RWPE2 (cell line): ENCODE measurements at places on chromosomes 5 and 9.

DNA sequence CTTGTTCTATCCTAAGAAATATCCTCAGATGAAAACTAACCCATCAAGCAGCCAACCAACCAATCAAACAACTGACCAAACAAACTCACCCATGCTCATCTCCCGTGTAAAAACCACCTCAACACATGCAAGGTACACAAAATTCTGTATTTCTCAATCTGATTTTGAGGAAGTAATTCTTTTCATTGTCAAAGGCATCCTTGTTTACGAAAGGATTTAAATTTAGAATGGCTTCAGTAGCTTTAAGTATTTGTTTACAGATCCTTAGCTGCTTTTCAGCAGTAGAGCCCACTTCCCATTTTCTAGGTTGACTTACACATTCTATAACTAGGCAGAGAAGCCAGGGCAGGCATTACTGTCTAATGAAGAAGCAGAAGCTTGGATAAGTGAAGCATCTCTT is 78.6 kb downstream of the NTRK2 start:
- no peak overlapping the region for H3K4me3 ChIP-seq
- H3K27me3 ChIP-seq, result peaks cover 2% of the 10 kb centered on the region
- no peak for DNase-seq

DNA sequence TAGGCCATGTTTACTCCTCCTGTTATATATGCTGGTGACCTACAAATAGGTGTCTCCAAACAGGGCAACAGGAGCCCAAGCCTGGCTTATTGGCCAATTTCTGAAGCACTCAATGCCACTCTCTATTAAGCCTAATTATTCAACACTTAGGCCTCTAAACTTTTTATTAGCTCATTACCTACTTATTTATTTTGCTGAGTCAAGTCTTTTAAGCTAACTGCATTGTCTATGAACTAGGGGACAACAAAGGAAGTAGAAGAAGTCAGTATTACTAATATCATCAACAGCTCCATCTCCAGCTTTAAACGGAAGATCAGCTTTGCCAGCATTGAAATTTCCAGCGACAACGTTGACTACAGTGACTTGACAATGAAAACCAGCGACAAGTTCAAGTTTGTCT is 28.2 kb downstream of the GABRP start:
- no peak for DNase-seq
- H3K36me3 ChIP-seq, result no peaks in the 10 kb centered on the region
- H3K4me3 ChIP-seq, result no peak overlapping the region
- H3K27ac ChIP-seq, result no peak overlapping the region

DNA sequence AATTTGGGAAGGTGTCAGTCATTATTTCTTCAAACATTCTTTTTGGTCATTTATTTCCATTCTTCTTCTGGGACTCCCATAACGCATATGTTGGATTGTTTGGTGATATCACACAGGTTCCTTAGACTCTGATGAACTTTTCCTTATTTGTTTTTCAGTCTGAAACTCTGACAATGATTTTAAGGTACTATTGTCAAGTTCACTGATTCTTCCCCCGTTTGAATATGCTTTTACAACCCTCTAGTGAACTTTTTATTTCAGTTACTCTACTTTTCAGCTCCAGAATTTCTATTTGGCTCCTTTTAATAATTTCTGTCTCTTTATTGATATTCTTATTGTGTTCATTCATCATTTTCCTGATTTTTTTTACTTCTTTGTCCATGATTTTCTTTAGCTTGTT is 92.5 kb upstream of the RORB start:
- no peak for DNase-seq
- no peaks in the 10 kb centered on the region for H3K4me1 ChIP-seq

GRCh38 chr5:51034222-51034901 is 348.9 kb upstream of the ISL1 start:
- H3K27ac ChIP-seq, result no peak overlapping the region
- no peak for DNase-seq
- no peaks in the 10 kb centered on the region for H3K4me1 ChIP-seq
- H3K36me3 ChIP-seq, result no peaks in the 10 kb centered on the region

DNA sequence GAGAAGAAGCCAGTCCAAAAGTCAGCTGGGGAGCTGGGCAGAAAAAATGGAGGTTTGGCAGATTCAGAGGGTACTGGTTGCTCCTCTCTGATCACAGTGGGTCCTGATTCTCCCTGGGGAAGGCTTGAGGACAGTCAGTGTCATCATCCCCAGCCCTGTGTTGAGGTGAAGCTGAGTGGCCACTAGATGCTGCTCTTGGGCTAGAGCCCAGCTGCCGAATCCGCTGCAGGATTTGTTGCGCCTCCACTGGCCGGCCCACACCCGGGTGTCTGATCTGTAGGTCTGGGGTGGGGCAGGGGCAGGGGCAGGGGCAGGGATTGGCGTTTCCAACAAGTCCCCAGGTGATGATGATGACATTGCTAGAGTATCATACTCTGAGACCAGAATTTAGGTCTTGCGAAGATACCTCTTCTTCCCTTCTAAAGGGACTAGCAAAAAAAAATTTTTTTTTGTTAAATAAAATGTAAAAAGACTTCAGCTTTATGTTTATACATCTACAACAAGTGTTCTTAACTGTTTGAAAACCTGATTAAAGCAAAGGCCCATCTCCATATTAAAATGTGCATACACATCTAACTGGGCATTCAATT is 106.8 kb downstream of the PDE6A start:
- H3K4me3 ChIP-seq, result no peak overlapping the region
- no peaks in the 10 kb centered on the region for H3K36me3 ChIP-seq
- H3K27me3 ChIP-seq, result no peaks in the 10 kb centered on the region
- no peak overlapping the region for H3K27ac ChIP-seq

DNA sequence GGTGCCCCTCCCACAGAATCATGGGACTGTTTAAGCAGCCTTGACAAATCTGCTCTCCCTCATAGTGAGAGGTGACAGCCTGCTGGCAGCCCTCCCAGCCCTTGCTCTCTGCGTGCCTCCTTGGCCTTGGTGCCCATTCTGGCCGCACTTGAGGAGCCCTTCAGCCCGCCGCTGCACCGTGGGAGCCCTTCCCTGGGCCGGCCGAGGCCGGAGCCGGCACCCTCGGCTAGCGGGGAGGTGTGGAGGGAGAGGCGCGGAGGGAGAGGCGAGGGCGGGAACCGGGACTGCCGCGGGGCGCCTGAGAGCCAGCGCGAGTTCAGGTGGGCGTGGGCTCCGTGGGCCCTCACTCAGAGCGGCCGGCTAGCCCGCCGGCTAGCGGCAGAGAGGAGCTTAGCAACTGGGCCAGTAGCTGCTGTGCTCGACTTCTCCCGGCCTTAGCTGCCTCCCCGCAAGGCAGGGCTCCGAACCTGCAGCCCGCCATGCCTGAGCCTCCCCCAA is 125.9 kb upstream of the MYO10 start:
- H3K4me1 ChIP-seq, result no peaks in the 10 kb centered on the region
- no peaks in the 10 kb centered on the region for H3K27me3 ChIP-seq
- H3K27ac ChIP-seq, result no peak overlapping the region
- no peak for DNase-seq

DNA sequence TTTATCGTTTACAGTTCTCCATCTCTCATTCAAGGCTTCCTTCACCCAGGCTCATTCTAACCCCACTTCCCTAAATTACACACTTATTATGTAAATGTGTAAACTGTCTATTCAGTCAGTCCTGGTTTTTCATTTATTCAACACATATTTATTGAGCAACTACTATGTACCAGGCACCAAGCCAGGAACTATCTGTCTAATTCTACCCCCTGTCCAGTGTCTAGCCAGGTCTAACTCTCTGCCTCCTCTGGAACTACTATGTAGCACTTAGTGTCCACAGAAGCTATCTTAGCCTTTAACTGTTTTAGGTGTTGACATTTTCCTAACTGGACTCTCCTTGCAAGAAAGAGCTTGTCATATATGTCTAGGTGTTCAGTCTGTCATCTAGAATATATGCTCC is 56.5 kb downstream of the PDE4D start:
- H3K36me3 ChIP-seq, result no peaks in the 10 kb centered on the region
- no peak for DNase-seq
- H3K4me1 ChIP-seq, result no peaks in the 10 kb centered on the region
- no peaks in the 10 kb centered on the region for H3K27me3 ChIP-seq
- no peak overlapping the region for H3K27ac ChIP-seq
- no peak overlapping the region for H3K4me3 ChIP-seq

DNA sequence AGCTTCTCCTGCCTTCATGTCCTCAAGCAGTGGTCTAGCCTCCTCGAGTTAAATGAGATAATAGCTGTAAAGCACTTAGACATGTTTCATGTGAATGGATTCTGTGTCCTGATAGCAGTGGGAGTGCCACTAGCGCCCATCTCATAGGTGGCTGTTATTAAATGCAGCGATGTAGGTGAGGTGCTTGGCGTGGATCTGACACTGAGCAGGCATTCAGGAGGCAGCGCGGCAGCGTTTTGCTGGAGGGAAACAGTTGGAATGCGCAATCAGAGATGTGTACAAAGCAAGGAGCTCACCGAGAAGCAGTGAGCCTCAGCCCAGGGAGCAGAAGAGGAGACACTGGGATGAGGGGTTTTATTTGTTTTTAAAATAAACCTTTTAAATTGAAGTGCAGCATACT is 106.6 kb downstream of the RGS3 start:
- no peak overlapping the region for H3K27ac ChIP-seq
- DNase-seq, result peak; percentile 9
- H3K4me3 ChIP-seq, result no peak overlapping the region
- no peaks in the 10 kb centered on the region for H3K36me3 ChIP-seq
- peaks cover 35% of the 10 kb centered on the region for H3K4me1 ChIP-seq

GRCh38 chr9:88995200-88995577 is 3.9 kb downstream of the S1PR3 start:
- H3K27me3 ChIP-seq, result no peaks in the 10 kb centered on the region
- peaks cover 2% of the 10 kb centered on the region for H3K4me1 ChIP-seq
- no peaks in the 10 kb centered on the region for H3K36me3 ChIP-seq
- no peak for DNase-seq

GRCh38 chr9:91026266-91026665 is 224.6 kb downstream of the SYK start:
- H3K4me3 ChIP-seq, result no peak overlapping the region
- H3K27me3 ChIP-seq, result no peaks in the 10 kb centered on the region
- H3K36me3 ChIP-seq, result no peaks in the 10 kb centered on the region
- no peaks in the 10 kb centered on the region for H3K4me1 ChIP-seq
- DNase-seq, result no peak

GRCh38 chr9:129613520-129614175 is 7.3 kb downstream of the C9orf50 start:
- no peaks in the 10 kb centered on the region for H3K36me3 ChIP-seq
- no peak overlapping the region for H3K27ac ChIP-seq
- no peak overlapping the region for H3K4me3 ChIP-seq
- no peak for DNase-seq

DNA sequence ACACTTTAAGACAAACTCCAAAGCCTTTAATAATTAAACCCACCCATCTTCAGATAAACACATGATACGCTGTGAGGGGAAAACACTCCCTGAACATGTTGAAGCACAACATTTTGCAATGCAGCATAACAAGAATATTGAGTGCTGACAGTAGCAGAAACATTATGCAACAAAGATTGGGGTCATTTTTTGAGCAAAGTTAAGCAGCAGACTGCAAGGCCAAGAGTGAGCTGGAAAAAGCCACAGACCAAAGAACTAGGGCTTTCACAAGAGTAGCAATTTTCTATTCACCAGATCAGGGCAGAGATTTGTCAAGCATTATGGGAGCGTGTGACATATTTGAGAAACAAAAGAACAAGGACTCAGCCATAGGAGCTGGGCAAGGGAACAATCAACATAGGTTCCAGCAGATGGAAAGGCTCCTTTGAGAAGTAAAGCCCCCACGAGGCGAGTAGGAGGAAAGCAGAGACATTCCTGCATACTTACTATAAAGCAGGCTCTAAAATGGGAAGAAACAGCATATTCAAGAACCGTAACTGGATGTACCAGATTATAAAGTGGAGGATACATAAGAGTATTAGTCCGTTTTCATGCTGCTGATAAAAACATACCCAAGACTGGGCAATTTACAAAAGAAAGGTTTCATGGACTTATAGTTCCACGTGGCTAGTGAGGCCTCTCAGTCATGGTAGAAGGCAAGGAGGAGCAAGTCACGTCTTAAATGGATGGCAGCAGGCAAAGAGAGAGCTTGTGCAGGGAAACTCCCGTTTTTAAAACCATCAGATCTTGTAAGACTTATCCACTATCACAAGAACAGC is 4.8 kb upstream of the TTC23L start:
- H3K4me3 ChIP-seq, result no peak overlapping the region
- no peak overlapping the region for H3K27ac ChIP-seq
- no peak for DNase-seq
- peaks cover 39% of the 10 kb centered on the region for H3K36me3 ChIP-seq

DNA sequence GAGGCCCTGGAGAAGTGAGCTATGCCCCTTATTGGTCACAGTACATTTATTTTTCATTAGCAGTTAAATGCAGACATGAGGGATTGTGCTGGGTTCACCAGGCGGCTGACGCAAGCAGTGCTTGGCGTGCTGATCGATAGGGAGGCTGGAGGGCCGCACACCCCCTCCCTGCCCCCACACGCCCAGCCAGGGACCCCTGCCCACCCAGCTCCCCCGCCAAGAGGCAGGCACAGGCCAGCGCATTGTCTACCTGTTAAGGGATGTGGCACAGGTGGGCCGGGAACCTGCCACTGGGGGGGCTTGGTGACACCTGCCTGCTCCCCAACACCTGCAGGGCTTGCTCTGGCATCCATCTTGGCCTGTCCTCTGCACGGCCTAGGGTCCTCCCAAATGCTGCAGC is 39.2 kb downstream of the HK3 start:
- no peak for DNase-seq
- H3K36me3 ChIP-seq, result no peaks in the 10 kb centered on the region
- peaks cover 56% of the 10 kb centered on the region for H3K27me3 ChIP-seq
- H3K27ac ChIP-seq, result no peak overlapping the region

GRCh38 chr9:111812337-111812736 is 17.6 kb upstream of the SHOC1 start:
- no peak overlapping the region for H3K27ac ChIP-seq
- H3K27me3 ChIP-seq, result no peaks in the 10 kb centered on the region
- H3K4me3 ChIP-seq, result no peak overlapping the region

DNA sequence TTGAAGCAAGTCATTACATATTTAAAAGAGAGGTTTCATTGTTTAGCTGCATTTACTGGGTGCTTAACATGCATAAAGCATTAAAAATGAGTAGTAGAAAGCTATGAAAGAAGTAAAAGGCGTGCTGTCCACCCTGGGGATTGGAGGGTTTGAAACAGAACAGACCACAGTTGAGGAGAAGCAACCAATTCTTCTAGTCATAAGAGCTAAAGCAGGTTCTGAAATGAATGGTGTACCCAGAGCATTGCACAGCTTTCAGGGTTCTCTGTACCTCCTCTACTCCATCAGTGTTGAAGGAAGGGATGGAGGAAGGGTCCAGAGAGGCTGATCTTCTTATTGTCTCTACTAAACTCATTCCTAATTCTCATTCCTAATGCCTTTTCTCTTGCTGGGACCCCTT is 68.9 kb downstream of the SH3RF2 start:
- no peak for DNase-seq
- H3K4me1 ChIP-seq, result no peaks in the 10 kb centered on the region
- no peak overlapping the region for H3K4me3 ChIP-seq
- peaks cover 39% of the 10 kb centered on the region for H3K36me3 ChIP-seq
- H3K27ac ChIP-seq, result no peak overlapping the region
- no peaks in the 10 kb centered on the region for H3K27me3 ChIP-seq

- H3K36me3 ChIP-seq, result peaks cover 65% of the 10 kb centered on the region
- no peaks in the 10 kb centered on the region for H3K27me3 ChIP-seq
- no peaks in the 10 kb centered on the region for H3K4me1 ChIP-seq
- DNase-seq, result no peak
- no peak overlapping the region for H3K4me3 ChIP-seq
Measured at GRCh38 chr9:100104314-100104713, 5.3 kb downstream of the INVS start.

GRCh38 chr9:19922476-19923118 is 133.8 kb upstream of the SLC24A2 start:
- H3K27ac ChIP-seq, result no peak overlapping the region
- no peaks in the 10 kb centered on the region for H3K36me3 ChIP-seq
- no peak for DNase-seq
- H3K4me3 ChIP-seq, result no peak overlapping the region
- no peaks in the 10 kb centered on the region for H3K4me1 ChIP-seq
- H3K27me3 ChIP-seq, result peaks cover 3% of the 10 kb centered on the region
